NCI-H1436 (cell line): ENCODE measurements at places on chromosomes 16 and 17.

GRCh38 chr16:50996166-50996829, 154.8 kb downstream of the SALL1 start:
- DNase-seq = no peak

DNA sequence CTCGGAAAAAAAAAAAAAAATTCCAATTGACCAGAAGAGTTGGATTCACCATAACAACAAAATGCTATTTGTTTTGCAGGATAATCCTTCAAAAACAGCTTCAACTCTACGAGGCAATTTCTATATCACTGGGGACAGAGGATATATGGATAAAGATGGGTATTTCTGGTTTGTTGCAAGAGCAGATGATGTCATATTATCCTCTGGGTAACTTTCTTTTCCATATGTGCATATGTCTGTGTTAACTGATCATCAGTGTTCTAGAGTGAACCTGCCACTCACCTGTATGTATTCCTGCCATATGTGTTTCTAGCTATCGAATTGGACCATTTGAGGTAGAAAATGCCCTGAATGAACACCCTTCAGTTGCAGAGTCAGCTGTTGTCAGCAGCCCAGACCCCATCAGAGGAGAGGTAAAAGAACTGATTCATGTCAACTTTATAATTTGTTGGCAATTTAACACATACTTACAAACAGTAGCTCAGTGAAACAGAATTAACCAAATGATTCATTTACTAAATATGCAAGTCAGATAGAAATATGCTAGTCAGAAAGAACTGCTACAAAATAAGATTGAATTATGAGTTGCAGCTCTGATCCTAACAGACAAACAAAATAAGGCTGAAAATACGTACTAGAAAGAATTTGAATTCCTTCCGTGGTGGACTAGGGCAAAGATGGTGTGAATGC, 14.2 kb downstream of the ERI2 start:
- no peak for DNase-seq

- DNase-seq = peak; percentile 57
These were observed 3.9 kb downstream of the GFAP start for GRCh38 chr17:44911133-44912001.

- no peak for DNase-seq
These were observed 30.2 kb downstream of the TPSG1 start for GRCh38 chr16:1194665-1195392.

DNA sequence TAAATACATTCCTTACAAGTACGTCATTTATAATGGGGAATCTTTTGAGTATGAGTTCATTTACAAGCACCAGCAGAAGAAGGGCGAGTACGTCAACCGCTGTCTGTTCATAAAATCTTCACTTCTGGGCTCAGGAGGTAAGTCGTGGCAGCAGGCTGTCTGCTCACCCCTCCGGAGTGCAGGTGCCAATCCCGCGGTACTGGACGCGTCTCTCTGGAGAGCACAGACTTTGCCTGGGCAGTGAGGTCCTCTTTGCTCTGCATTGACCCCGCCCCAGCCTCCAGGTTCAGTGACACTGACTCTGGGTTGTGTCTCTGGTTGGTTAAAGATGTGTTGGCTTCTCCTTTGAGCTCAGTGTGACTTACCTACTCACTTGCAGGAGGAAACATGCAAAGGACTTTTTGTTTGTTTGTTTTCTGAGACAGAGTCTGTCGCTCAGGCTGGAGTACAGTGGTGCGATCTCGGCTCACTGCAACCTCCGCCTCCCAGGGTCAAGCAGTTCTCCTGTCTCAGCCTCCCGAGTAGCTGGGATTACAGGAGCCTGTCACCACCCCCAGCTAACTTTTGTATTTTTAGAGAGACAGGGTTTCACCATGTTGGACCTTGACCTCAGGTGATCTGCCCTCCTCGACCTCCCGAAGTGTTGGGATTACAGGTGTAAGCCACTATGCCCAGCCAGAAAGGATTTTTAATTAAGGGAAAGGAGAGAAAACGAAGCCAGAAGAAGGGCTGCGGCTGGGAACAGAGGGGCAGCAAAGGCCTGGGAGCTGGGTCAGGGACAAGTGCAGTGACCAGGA, 31.2 kb downstream of the RNF213 start:
- DNase-seq = no peak

GRCh38 chr17:2796164-2797125, at the start of gene RAP1GAP2:
Gene RAP1GAP2 (plus strand): TSS chr17:2796438. CDS start chr17:2796528, 90 bp downstream.
- no peak for DNase-seq

- DNase-seq = no peak
These were observed 15.3 kb downstream of the KLHL36 start for GRCh38 chr16:84663433-84664101.

DNA sequence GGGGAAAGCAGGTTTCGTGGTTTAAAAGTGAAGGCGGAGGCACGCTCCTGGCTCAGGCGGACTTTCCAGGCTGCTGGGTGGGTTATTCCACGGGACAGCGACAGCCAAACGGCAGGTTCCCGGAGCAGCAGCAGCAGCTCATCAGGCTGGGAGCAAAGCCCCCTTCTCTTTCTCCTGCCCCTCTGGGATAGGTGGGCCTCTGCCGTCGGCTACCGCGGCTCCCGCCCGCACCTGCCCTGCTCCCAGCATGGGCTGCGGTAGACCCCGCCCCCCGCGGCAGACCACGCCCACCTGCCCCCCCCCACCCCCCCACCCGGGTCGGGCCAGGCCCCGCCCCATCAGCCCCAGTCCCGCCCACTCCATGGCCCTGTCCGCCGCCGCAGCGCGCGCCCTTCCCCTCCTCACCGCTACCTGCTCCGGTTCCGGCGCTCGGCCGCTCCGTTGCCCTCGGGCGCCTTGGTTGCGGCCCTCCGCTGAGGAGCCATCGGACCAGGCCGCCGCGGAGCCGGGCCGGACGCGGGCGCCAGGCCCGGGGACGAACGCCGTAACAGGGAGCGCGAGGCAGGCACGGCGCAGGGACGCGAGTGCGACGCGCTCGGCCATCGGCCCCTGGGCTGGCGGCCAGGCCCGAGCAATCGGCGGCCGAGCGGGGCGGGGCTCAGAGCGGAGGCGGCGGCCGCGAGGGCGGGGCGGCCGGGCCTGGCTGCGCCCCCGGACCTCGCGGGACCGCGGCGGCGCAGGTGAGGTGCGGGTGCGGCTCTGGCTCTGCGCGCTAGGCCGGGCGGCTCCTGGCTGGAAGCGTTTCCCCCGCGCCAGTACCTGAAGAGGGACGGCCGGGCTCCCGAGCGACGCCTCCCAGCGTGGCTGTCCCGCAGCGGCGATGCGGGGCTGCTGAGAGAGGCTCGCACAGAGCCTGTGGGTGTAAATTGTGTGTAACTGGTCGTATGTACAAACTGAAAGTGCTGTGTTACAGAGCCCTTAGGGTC, at the start of the genes HEXD and OGFOD3:
TSS of gene HEXD (plus strand) at position 347 of the 986 bp plus-strand sequence. CDS start 1,453 bp downstream, outside the sequence.
TSS of gene OGFOD3 (minus strand) at position 586 of the 986 bp plus-strand sequence. CDS start at position 485, 101 bp downstream.
- DNase-seq = peak; percentile 90

GRCh38 chr16:8342276-8342675, 248.0 kb downstream of the TMEM114 start:
- DNase-seq = no peak

DNA sequence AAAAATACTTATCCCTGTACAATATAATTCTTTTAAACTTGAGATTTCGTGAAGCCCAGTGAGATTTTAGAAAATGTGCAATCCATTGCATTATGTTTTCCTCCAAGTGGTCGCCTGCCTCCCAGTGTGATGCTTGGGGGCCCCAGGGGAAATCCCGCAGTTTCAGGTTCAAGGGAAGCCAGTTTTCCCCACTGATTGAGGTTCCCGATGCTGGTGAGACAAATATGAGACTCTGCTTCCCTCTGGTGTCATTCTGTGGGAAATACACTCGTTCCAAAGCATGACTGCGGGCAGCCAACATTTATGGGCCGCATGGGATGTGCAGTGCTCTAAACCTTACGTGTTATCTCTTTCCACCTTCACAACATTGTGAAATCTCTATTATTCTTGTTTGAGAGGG, 200.8 kb downstream of the PRKCB start:
- peak; percentile 44 for DNase-seq

DNA sequence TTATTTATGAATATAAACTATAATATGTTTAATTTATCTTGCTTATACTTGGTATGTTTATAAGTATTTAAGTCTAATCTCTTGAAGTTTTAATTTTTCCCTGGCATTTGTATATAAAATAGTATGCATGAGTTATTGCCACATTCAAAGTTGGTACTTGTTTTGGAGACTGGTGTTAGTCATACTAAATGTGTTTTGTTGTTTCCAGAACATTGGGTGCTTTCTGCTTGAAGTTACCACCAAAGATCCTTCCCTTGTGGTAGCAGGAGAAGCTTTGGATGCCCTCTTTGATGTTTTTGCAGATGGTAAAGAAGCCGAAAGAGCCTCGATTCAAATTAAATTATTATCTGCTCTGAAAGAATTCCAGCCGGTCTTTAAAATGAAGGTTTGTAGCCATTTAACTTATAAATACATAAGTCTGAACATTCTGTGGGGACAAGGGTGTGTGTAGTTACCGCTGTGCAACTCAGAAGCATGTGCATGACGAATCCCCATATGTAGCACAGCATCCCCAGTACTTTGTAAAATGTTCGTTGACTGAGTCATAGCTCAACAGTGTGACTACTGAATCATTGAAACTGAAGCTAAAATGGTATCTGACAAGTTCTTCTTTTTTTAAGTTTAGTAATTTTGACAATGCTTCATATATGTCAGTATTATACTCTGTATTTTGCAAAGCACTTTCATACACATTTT, 36.4 kb downstream of the HEATR3 start:
- DNase-seq = no peak

GRCh38 chr16:60811051-60811608, 1225.1 kb downstream of the CDH8 start:
- no peak for DNase-seq

- DNase-seq = peak; percentile 46
These were observed 33.8 kb upstream of the CRISPLD2 start for GRCh38 chr16:84785843-84786581.

DNA sequence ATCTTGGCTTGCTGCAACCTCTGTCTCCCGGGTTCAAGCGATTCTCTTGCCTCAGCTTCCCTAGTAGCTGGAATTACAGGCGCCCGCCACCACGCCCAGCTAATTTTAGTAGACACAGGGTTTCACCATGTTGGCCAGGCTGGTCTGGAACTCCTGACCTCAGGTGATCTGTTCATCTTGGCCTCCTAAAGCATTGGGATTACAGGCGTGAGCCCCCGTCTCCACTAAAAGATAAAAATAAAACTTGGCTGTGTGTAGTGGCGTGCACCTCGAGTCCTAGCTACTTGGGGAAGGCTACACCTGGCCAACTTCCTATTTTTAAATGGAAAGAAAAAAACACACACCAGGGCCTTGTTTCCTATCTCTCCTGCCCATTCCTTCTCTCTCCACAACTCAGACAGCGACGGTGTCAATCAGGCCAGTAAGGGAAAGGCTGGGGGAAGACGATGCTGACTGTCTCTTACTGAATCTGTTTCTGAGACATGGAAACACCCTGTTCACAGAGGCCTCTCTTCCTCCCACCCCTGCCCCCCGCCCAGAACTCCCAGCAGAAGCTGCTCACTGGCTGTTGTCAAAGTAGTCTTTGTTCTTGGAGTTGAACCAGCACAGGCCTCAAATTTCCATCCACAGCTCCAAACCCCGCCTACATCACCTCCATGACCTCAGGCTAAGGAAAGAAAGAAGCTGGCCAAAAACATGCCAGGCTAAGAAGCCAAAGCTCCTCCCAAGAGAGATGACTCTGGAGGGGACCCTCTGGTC, 96.6 kb downstream of the NXN start:
- no peak for DNase-seq

DNA sequence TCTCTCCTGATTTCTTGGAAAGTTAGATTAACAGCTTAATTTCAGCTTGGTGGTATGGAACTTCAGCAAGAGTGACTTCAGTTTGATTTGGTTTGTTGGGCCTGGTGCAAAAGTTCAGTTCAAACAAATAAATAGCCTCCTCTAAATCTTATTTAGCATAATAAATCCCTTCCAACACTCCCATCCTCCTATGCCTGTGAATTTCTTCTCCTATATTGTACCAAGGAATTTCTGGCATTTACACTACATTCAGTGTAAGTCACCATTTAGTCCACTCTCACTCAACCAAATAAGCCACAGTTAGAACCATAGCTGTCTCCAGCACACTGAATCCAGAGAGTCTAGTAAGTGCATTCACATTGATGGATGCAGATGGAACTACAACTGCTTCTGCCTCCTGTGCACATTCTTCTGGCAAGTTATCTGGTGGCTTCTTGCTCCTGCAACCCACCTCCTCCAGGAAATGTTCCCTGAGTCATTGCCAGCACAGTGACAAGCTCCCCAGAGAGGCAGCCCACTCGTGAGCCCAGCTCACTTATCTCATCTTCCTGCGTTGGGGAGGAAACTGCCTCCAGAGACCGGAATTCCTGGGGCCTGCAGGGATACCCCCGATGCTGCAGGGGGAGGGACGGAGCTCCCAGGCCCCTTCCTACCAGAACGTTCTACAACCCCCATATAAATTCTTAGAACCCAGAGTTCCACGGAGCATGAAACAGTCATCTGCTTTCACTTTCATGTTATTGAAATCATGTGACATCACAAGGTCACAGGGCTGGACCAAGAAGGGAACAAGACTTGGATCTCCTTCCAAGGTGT, 318.3 kb downstream of the PHKB start:
- no peak for DNase-seq

GRCh38 chr16:1026784-1027500, 45.4 kb downstream of the SOX8 start:
- no peak for DNase-seq

- DNase-seq = no peak
These were observed 167.9 kb downstream of the AXIN2 start for GRCh38 chr17:65393514-65393913.

DNA sequence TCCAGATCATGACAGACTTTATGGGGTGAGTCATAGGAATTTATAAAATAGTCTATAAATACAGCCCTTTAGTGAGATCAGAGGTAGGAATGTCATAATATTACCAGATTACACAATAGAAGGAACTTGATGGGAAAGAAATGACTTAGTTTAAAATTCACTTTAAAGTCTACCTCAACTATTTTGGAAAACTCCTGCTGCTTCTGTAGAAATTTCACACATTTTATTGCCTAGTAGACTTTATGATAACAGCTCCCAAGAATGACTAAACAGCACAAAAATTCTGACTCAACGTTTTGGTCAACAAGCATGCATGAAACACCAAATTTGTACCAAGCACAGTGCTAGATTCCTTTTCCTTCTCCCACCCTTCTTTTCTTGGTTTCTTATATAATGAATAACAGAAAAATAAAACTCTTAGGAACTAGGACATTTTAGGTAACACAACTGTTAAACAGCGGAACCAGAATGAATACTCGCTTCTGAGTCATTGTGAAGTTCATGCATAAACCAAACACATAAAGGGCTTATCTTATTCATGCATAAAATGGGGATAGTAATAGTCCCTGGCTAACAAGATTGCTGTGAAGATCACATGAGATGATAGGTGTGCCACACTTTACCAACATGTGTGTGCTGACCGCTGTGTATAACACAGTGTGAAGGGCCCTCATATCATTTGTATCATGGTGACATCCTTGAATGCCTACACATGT, 243.9 kb downstream of the CDH8 start:
- no peak for DNase-seq

- DNase-seq = no peak
These were observed 12.2 kb downstream of the ABCC1 start for GRCh38 chr16:15961571-15962090.

DNA sequence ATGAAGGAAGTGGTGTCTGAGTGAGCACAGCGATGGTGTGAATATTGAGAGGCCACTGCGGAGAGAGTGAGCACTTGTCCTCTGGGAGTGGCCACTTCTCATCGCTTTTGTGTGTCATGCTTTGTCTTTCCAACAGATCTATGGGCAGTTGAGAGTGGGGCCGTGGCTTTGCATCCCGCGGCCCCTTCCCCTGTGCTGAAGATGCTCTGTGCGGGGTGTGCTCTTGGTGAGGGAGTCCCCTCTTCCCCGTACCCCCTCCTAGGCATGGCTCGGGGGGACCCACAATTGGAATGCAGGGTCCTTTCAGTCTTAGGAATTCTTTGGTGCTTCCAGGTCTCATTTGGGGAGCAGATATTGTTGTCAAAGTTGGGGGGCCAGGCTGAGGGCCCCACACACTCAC, 197.3 kb upstream of the WSCD1 start:
- no peak for DNase-seq

GRCh38 chr17:34566201-34566600, 13.2 kb upstream of the TMEM132E start:
- no peak for DNase-seq
